ENCODE measurements at places on chromosomes 7 and 10.

- no peak for DNase-seq
These were observed 86.7 kb downstream of the INPP5A start for GRCh38 chr10:132624061-132624846.

GRCh38 chr10:87722716-87723115 lies 63.0 kb downstream of the PAPSS2 start:
- DNase-seq: no peak

DNA sequence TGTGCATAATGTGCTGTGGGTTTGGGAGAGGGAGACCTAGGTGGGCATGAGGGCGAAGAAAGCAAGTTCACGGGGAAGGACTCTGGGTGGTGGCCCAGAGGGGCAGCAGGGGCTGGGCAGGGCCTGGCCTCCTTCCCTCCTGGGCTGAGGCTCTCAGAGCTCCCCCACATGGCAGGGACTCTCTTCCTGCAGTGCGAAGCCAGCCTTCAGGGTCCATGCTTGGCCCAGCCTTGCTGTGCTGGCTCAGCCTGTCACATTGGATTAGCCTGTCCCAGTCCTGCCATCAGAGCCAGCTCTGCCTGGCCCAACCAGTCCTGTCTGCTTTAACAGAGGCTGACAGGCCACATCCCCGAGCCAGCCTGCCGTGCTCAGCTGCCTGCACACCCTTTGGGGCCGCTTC lies 20.4 kb upstream of the ZNF488 start:
- no peak for DNase-seq

DNA sequence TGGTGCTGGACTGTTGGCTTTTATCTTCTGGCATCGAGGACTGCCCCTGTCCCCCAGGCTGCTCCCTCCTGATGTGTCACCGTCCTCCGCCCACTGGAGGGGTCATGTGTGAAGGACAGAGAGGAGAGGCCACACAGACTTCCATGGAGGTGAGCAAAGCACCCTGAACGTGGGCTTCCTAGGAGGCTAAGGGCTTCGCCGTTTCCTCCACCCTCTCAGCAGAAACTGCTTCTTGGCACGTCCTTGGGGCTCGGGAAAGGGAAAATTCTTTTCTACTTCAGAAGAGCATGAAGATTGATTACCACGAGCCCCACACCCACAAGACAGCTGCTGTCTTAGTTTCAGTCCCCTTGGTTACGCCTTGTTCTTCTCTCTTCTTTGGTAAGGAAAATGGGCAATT lies 218.2 kb downstream of the CCDC3 start:
- no peak for DNase-seq

GRCh38 chr10:77555591-77556212 lies 81.9 kb downstream of the KCNMA1 start:
- no peak for DNase-seq
